ENCODE measurements at places on chromosomes 11 and 22.

GRCh38 chr11:117618302-117618981 lies 178.6 kb downstream of the DSCAML1 start:
- no peak for DNase-seq

GRCh38 chr22:43530349-43531201 lies 118.8 kb downstream of the MPPED1 start:
- DNase-seq, result no peak

DNA sequence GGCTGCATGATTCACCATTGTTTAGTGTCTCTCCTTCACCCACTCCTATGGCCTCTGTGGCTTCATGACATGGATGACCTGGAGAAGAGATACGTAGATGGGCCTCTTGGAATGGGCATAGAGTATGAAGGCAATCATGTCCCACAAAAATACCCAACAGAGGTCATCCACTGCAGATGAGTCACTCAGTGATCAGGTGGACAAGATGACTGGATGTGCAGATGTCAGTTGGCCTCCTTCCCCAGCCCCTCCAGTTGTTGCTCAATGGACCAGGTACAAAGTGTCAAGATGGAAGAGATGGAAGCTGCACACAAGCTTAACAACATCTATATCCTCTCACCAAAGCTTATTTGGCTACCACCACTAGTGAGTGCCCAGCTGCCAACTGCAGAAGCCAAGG lies 41.0 kb upstream of the CLPB start:
- DNase-seq, result no peak

DNA sequence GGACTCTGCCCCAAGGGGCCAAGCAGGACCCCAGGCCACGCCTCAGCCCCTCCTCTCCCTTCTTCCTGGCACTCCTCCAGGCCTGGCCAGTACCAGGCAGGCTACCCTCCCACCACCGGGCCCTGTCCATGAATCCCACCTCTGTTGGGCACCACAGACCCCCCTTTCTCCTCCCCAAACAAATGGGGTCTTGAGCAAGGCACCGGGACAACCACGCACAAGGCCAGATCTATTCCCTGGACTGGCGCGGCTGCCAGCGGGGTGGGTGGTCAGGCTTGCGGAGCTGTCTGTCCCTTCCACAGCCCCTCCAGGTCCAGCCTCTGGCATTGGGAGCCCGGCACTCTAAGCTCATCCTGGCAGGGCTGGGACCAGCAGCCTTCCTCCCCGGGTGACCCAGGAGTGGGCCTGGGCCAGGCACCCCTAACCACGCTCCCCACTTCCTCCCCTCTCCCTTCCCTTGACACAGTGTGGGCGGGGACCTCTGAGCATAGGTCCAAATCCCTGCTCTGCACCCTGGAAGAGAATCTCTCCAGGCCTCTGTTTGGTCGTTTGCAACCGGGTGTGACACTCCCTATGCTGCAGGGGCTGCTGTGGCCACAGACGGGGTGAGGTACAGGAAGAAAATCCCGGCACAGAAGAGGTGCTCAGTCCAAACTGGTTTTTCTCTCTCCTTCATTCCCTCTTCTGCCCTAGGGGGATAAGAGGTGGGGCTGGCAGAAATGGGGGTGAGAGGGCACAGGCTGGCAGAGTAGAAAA lies 14.6 kb downstream of the ELFN2 start:
- no peak for DNase-seq

DNA sequence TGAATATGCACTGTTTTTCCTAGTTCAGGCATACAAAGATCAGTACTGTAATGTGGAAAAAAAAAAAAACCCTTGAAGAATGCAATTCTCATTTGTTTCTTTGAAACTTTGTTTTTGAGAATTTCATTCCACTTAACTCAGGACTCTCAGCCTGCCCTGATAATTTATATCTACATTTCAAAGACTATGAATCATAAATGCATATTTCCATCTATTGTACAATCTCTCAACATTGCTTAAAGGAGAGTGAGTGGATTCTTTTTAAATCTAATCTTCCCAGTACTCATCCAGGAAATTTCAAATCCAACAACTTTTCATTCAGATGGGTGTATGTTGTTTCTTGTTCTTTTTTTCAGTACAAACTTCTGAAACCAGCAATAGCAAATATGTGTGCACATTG lies 322.2 kb upstream of the DDI1 start:
- DNase-seq, result no peak

- DNase-seq, result no peak
These were observed 5.4 kb downstream of the PCF11 start for GRCh38 chr11:83162377-83162776.

DNA sequence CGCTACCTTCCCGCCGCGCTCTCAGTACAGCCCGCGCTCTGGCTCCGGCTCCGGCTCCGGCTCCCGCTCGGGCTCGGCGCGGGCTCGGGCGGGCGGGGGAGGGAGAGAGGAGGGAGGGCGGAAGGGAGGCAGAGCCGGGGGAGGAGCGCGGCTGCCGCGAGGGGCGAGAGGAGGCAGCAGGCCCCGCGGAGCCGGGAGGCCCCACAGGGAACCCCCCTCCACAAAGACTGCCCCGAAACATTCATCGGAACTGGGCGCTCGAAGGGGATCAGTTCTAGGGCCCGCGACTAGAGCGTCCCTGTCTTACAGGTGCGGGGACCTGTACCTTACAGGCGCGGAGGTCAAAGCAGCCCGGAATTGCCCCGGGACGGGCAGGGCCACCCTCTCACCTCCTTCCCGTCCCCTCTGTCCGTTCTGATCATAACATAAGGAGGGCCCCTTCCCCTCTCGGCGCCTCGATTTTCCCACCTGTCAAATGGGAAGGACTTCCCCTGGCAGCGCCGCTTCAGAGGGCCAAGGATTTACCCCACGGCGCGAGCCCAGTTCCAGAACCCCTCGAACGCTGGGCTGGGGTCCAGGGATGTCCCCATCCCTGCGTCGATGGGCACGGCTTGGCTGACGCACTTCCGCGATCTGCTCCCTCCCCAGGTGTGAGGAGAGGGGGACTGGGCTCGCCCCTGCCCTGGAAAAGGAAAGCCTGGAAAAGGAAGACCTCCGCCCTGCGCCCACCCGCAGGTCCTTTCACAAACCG lies at the start of gene SHISA8:
Gene SHISA8, minus strand, starts transcription at position 40 of the 751 bp plus-strand sequence. CDS start 407 bp downstream, outside the sequence.
- DNase-seq, result peak; percentile 69

DNA sequence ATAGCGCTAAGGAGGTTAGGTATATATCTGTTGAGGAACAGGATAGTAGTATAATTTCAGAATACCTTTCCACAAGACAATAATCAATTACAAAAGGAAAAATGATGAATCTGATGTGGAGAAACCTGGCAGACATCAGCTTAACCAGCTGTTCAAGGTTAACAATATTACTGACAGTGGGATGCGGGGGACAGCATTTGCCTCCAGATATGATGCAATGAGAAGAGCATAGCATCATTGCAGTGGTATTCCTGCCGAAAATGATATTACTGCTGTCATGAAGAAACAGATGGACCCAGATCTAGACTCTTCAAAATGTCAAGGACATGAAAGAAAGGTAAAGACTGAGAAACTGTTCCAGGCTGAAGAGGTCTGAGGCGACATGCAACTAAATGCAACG lies 49.7 kb downstream of the RBFOX2 start:
- no peak for DNase-seq

- no peak for DNase-seq
These were observed 1.4 kb upstream of the TBC1D22A start for GRCh38 chr22:46761017-46761416.

DNA sequence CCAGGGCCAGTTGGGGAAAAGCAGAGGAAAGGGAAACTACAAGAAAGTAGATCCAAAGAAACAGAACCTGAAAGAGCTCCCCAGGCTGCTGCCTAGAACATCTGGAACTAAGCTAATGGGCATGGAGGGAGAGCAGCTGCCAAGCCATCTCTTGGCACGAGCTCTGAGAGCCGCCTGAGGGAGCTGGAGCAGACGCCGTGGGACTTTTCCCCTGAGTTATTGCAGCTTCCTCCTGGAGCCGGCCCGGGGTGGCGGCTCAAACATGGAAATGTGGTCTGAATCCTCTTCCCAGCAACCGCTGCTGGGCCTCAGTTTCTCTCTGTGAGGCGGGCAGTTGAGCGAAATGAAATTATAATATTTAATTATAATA lies 41.8 kb downstream of the LIF start:
- DNase-seq, result no peak

DNA sequence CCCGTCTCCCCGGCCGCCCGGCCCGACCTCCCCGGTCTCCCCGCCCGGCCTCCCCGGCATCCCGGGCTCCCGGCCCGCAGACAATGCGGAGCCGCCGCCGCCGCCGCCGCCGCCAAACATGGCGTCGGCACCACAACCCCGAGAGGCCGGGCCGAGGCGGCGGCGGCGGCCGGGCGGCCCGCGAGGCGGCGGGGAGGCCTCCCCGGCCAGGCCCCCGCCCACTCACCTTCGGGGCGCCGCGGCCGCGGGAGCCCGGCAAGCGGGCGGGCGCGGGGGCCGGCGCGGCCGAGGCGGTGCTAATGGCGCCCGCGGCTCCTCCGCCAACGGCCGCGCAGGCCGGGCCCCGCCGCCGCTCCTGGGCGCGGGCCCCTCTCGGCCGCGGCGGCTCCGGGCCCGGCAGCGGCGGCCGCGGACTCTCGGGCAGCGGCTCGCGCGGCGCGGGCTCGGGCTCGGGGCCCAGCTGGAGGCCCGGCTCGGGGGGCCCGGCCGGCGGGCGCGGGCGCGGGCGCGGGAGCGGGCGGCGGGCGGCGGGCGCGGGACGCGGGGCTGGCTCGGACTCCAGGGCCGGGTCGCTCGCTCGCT lies 311 bp downstream of the BRD1 start:
- no peak for DNase-seq

- no peak for DNase-seq
These were observed 21.6 kb downstream of the PPARA start for GRCh38 chr22:46171940-46172339.

GRCh38 chr11:5368502-5369043 lies 15.0 kb upstream of the OR51M1 start:
- DNase-seq, result no peak

DNA sequence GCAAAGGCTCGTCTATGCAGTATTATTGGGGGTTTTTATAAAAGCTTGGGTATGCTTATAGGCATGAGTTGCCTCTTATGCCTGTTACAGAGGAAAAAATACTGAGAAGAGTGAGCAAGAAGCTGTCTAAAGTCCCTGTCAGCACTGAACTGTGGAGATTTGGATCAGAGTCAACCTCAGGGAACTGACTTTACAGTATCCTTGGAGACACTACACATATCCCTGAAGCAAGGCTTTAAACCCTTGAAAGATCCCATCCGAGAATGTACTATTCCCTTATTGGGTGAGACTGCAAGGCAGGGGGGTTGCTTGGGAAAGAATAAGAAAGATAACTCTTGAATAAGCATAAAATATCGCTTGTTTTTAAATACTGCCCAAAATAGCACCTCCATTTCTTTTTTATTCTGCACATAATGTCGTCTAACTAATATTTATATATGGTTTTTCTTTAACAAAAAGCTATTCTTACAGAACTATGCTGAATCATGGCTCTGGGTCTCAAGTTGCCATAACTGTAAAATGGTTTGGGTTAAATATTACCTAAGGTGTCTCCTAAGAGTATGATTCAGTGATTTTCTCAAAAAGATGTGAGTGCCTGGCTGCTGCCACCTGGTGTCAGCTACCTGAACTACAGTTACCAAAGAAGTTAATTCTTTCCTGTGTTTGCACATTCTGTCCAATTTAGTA lies 1062.8 kb downstream of the DLG2 start:
- DNase-seq, result no peak

- no peak for DNase-seq
These were observed 95.3 kb upstream of the CRYBB3 start for GRCh38 chr22:25104367-25104766.

DNA sequence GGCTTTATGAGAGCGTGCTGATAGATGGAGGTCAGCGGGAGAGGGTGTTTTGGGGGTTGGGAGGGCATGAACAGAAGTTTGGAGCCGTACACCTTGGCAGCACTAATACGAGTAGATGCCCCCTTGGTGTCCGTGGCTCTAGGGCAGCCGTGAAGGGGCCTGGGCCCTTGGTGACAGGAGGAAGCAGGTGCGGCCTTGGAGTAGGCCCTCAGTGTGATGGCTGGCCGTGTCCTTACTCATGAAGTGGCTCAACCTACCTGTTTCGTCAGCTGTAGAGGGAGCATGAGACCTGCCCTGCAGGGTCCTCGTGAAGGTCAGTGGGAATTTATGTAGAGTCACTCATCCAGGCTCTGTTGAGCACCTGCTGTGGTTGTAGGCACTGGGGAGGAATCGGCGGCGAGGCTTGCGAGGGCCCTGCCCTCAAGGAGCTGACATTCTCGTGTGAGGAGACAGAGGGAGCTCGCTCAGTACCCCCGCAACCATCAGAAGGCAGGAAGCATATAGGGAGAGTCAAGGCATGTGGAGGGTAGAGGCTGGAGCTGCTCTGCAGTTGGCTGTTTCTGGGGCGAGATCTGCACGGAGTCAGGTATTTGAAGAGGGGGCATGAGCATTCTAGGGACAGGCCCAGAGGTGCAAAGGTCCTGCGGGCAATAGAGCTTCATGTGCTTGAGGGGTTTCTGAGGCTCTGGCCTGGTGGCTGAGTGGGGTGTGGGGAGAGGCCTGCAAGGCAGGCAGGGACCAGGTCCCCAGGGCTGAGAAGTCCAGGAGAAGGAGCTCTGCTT lies 39.6 kb downstream of the TBC1D22A start:
- no peak for DNase-seq

GRCh38 chr11:3156282-3156660 lies 8.8 kb downstream of the OSBPL5 start:
- no peak for DNase-seq

DNA sequence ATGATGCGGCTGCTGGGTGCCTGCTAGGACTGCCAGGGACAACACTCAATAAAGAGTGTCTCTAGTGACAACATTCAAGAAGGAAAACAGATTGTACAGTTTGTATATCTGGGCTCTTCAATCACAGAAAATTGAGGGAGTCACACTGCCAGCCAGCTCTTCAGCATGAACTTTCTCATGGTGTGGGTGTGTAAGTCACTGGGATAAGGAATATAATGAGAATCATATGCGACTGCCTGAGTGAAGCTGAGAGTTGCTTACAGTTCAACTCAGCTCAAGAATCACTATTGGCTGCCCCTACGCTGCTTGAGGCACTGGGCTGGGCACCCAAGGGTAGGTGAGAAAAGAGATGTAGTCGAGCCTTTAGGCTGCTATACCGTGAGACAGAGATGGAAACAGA lies 328.1 kb upstream of the PITPNB start:
- no peak for DNase-seq

GRCh38 chr22:46150655-46151477 lies 540 bp downstream of the PPARA start:
- peak; percentile 64 for DNase-seq

GRCh38 chr22:50456466-50457234 lies 18.2 kb downstream of the SBF1 start:
- no peak for DNase-seq

- DNase-seq, result no peak
These were observed 39.5 kb upstream of the SLC1A2 start for GRCh38 chr11:35458846-35459245.

- no peak for DNase-seq
These were observed 2.9 kb upstream of the FBLN1 start for GRCh38 chr22:45499746-45500145.

GRCh38 chr11:29490938-29491337 lies 525.9 kb downstream of the KCNA4 start:
- no peak for DNase-seq

DNA sequence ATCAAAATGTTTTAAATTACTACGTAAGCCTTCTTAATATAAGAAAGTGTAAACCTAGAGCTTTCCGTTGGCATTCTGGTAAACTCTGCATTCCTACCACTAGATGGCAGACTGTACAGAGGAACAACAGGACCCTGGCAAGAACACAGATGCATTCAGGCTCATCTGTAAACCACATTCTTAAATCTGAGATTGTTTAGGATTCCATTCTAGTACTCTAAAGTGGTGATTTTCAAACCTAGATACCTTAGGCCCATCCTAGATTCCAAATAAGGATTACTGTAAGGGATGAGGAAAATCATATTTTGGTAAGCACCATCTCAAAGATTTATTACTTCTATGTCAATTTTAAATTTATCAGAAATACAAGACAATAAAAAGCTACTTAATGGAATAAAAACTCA lies 26.9 kb downstream of the PICALM start:
- DNase-seq, result no peak

All from activated CD8-positive, alpha-beta memory T cell treated with anti-CD3 and anti-CD28 coated beads, Interleukin-2, amount 50 U/mL, for 4 hours (primary cell).